ENCODE measurements at places on chromosomes 3 and 15. TPM values are rescaled to one million over a fixed set of nuclear protein-coding genes. Genes with fewer than 3 reads are reported as not detected.

DNA sequence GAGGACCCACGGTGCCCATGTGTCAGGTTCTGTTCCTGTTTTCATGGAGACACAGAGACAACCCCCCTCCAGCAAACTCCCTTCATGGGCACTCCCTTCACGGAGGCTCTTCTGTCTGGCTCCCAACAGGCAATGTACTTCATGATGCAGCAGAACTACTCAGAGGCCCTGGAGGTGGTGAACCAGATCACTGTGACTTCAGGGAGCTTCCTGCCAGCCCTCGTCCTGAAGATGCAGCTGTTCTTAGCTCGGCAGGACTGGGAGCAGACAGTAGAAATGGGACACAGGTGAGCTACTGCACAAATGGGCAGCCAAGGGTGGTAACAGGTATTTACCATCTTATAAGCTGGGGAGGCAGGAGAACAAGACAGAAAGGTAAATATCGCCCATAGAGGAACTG lies 7.0 kb downstream of the TTC21A start:
- no peaks in the 10 kb centered on the region for H3K4me1 ChIP-seq
- no peaks in the 10 kb centered on the region for H3K36me3 ChIP-seq
- no peaks in the 10 kb centered on the region for H3K27me3 ChIP-seq
- no peak overlapping the region for H3K4me3 ChIP-seq

CCR9 gene
- not detected for total RNA-seq

DNA sequence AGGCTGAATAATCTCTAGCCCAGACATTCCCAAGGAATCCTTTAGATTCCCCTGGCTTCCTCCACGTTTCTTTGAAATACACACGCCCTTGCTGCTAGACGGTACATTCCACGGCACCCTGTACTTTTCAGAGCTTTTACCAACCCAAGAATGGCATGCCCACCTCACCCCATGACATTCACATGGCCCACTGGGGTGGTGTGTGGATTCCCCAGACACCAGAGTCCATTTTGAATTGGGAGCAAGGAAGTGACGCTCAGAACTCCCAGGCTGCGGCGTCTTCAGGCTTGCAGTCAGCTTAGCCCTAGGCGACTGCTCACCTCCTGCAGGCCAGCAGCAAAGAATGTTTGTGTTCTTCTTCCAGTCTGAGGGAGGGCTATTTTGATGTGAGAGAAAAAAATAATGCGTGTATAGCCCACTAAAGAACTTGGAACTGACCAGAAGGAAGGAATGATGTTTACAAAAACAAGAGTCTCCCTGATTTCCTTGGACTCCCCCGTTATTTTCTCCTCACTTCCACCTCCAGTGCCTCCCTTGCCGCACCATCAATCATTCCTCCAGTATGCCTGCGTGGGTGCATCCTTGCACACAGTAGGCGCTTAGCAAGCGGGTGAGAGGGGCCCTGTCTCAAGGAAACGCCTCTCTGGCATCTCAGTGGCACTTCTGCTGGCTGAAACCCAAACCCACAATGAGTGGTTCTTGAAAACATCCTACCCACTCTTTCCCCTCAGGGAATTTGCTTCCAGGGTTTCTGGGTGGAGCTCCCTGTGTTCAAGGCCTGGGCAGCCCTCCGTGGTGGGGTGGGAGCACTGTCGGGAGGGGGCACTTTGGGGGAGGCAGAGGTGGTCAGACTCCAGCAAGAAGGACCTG lies 59.9 kb downstream of the SMAD6 start:
- H3K4me1 ChIP-seq: peaks cover 56% of the 10 kb centered on the region
- no peak for DNase-seq
- peak overlapping the region; percentile 83 for H3K27ac ChIP-seq
- H3K27me3 ChIP-seq: no peaks in the 10 kb centered on the region
- no peaks in the 10 kb centered on the region for H3K36me3 ChIP-seq
- no peak overlapping the region for H3K4me3 ChIP-seq

IMPG2 gene
- total RNA-seq: 0.33 TPM

- no peaks in the 10 kb centered on the region for H3K36me3 ChIP-seq
- no peak overlapping the region for H3K4me3 ChIP-seq
- H3K4me1 ChIP-seq: no peaks in the 10 kb centered on the region
- no peaks in the 10 kb centered on the region for H3K27me3 ChIP-seq
- no peak overlapping the region for H3K27ac ChIP-seq
These were observed 226.6 kb upstream of the ROBO1 start for GRCh38 chr3:79994397-79994796.

DNA sequence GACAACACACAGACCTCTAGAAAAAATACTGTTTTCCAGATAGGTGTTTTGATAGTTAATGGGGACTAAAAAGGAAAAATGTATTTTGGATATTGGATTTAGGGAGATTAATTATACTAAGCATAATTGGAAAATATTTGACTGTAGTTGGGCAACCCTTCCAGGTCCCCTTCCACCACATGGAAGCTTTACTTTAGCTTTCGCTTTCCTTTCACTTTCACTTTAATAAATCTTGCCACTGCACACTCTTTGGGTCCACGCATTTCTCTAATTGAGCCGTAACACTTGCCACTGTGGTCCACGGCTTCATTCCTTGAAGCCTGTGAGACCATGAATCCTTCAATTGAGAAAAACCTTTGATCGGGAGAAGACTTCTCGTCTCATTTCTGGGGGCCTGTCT lies 15.5 kb downstream of the GLDN start:
- no peak overlapping the region for H3K27ac ChIP-seq
- H3K4me1 ChIP-seq: peaks cover 13% of the 10 kb centered on the region
- no peak overlapping the region for H3K4me3 ChIP-seq
- DNase-seq: no peak
- no peaks in the 10 kb centered on the region for H3K27me3 ChIP-seq

PRRT3 gene
- 0.81 TPM for total RNA-seq

DNA sequence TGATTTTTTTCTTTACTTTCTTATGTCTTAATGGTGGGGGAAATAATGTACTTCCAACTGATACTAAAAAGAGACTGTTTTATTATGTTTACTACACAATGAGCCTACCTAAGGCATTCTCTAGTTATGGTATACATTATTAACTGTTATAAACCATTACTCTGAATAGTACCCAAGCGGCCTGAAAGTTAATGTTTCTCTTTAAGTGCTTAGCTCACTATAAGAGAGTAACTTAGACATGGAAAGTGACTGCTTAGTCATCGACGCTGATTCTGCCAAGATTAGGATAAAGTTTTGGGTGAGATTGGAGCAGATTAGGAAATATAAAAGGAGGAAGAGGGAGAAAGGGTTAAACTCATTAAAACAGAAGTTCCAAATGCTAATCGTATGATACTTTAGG lies 365.0 kb downstream of the NLGN1 start:
- no peaks in the 10 kb centered on the region for H3K27me3 ChIP-seq
- no peak for DNase-seq
- no peak overlapping the region for H3K4me3 ChIP-seq
- H3K27ac ChIP-seq: no peak overlapping the region

- no peaks in the 10 kb centered on the region for H3K27me3 ChIP-seq
- no peak for DNase-seq
- H3K36me3 ChIP-seq: no peaks in the 10 kb centered on the region
These were observed 132.5 kb upstream of the THBS1 start for GRCh38 chr15:39448409-39448808.

IRAK2 gene
- 0.70 TPM for total RNA-seq

- no peak overlapping the region for H3K27ac ChIP-seq
- no peak overlapping the region for H3K4me3 ChIP-seq
- no peaks in the 10 kb centered on the region for H3K4me1 ChIP-seq
- H3K27me3 ChIP-seq: no peaks in the 10 kb centered on the region
These were observed 286.0 kb downstream of the EDEM1 start for GRCh38 chr3:5473471-5473870.

DNA sequence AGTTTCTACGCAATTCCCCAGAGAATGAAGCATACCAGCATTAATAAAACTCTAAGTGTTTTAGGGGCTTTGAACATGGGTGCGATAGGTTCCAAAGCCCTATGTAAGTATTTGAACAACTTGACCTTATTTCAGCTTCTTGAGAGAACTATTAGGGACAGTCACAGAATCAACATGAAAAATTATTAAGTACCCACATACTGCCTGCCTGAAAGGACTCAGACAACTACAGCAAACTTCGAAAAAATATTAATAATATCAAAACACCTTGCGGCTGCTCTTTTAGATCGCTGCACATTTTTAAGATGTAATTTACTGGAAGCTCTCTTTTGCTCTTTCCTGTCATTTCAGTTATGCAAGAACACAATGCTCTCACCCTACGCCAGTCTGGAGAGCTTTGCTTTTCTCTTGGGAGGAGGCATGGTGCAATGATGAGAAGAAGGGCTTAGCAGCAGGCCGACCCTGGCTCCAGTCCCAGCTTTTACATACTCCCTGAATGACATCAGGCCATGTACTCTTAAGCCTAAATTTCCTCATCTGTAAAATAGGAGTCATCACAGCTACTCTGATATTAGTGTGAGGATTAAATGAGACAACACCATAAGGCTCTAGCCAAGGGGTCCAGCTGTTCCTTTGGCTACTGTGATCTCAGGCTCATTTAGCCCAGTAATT lies 640.7 kb downstream of the FHIT start:
- no peaks in the 10 kb centered on the region for H3K27me3 ChIP-seq
- no peaks in the 10 kb centered on the region for H3K36me3 ChIP-seq
- no peak overlapping the region for H3K27ac ChIP-seq
- no peak overlapping the region for H3K4me3 ChIP-seq
- H3K4me1 ChIP-seq: no peaks in the 10 kb centered on the region

FHIT gene
- total RNA-seq: 12.8 TPM

- no peak for DNase-seq
- no peaks in the 10 kb centered on the region for H3K27me3 ChIP-seq
- H3K27ac ChIP-seq: no peak overlapping the region
- H3K4me1 ChIP-seq: no peaks in the 10 kb centered on the region
These were observed 236.9 kb downstream of the NTRK3 start for GRCh38 chr15:88019656-88020055.

TTLL13 gene
- total RNA-seq: 0.35 TPM

DNA sequence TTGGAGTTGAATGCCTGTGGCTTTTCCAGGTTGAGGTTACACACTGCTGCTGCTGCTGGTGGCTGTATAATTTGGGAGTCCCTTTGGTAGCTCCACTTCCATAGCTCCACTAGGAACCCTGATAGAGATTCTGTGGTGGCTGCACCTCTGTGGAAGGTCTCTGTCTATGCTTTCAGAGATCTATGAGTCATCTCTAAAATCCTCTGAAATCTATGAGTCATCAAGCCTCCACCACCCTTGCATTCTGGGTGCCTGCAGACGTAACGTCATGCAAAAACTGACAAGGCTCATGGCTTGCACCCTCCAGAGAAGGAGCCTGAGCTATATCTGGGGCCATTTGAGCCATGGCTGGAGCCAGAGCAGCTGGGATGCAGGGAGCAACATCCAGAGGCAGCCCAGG lies 1037.0 kb upstream of the CFAP20DC start:
- no peaks in the 10 kb centered on the region for H3K36me3 ChIP-seq
- H3K4me1 ChIP-seq: no peaks in the 10 kb centered on the region
- H3K27me3 ChIP-seq: no peaks in the 10 kb centered on the region
- no peak overlapping the region for H3K27ac ChIP-seq
- H3K4me3 ChIP-seq: no peak overlapping the region

DNA sequence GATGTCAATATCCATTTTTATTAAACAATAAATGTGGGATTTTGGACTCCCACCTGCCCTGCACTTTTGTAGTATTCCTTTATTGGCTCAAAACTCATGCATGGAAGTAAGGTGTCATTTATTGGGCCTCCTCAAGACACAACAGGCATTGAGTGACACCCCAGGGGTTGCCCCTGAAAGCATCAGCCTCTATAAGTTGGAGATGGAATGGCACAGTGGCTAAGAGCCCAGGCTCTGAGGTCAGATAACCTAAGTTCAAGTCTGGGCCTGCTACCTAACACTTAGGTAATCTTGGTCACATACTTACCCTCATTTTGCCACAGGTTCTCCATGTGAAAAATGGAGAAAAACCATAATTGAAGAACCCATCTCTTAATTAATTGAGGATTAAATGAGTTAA lies 4.6 kb downstream of the CAPN3 start:
- DNase-seq: no peak
- H3K27me3 ChIP-seq: no peaks in the 10 kb centered on the region
- H3K36me3 ChIP-seq: peaks cover 13% of the 10 kb centered on the region
- no peak overlapping the region for H3K27ac ChIP-seq
- no peak overlapping the region for H3K4me3 ChIP-seq

GOLGA6C gene
- total RNA-seq: not detected

- no peaks in the 10 kb centered on the region for H3K4me1 ChIP-seq
- DNase-seq: no peak
- no peaks in the 10 kb centered on the region for H3K36me3 ChIP-seq
- H3K27me3 ChIP-seq: peaks cover 29% of the 10 kb centered on the region
- no peak overlapping the region for H3K4me3 ChIP-seq
- H3K27ac ChIP-seq: no peak overlapping the region
These were observed 52.3 kb upstream of the PRR20G start for GRCh38 chr3:127339928-127340861.

DNA sequence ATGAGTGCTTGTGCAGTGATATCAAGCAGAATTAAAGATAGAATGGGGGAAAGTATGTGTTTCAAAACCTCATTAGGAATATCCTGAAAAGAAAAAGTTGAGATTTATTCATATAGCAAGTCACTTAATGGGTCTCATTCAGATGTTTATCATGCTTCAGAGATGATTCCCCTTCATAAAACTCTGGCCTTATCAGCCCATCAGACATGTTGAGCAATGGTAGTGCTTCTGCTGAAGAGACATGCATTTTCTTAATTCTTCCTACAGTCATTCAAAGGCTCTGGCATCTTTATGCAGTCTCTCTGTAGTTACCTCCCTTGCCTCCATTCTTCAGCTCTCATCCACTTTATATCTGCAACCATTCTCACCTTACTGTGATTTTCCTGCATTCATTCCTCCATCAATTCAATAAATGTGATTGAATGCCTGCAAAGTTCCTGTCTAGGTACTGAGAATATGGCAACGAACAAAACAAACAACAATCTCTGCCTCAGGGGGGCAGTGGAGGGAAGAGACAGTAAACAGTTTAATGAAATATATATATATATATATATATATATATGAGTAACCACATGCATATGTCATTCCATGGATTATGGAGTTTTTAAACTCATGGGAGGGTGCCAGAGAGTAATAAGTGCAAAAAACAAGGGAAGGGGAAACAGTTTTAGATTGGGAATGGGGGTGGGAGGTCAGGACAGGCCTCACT lies 138.5 kb downstream of the NECTIN3 start:
- H3K27ac ChIP-seq: no peak overlapping the region
- H3K27me3 ChIP-seq: no peaks in the 10 kb centered on the region
- no peaks in the 10 kb centered on the region for H3K36me3 ChIP-seq
- DNase-seq: no peak
- no peak overlapping the region for H3K4me3 ChIP-seq
- no peaks in the 10 kb centered on the region for H3K4me1 ChIP-seq

DNA sequence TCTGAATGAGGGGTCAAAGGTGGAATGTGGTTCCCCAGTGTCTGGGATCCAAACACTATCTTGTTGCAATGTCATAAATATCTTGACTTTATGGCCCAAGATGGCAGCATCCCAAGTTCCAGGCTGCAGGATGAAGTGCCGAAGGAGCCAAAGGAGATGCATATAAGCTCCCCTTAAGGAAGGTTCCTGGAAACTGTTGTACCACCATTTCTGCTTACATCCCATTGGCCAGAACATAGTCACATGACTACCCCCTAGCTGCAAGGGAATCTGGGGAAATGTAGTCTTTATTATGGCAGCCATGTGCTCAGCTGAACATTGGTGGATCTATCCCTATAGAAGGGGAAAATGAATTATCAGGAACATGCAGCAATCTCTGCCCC lies 54.3 kb downstream of the BDH1 start:
- H3K4me3 ChIP-seq: no peak overlapping the region
- H3K4me1 ChIP-seq: no peaks in the 10 kb centered on the region
- H3K27me3 ChIP-seq: no peaks in the 10 kb centered on the region
- DNase-seq: no peak
- no peaks in the 10 kb centered on the region for H3K36me3 ChIP-seq

GRK7 gene
- total RNA-seq: not detected
